ENCODE measurements at places on chromosomes 13 and 19.

DNA sequence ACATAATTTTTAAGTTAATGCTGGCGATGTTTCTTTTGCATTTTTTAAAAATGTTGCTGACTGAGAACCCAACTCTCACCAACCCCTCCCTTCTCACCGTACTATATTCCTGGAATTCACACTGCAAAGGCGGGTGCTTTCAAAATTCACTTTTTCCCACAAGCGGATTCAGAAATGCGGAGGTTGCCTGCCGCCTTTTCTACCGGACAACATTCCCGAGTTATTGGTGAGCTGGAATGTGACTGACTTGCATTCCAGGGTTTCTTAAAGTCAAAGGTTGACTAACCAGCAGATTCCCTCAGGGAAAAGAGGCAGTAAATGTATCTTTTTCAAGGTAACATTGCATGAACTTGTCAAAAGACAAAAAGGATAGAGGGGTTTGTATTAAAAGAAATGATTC, 113.3 kb downstream of the RAB20 start:
- DNase-seq = no peak

- no peak for DNase-seq
Measured at GRCh38 chr19:35519291-35519690, 5.8 kb upstream of the DMKN start.

- no peak for DNase-seq
Measured at GRCh38 chr19:33631609-33631973, 9.8 kb downstream of the CHST8 start.

- DNase-seq = no peak
Measured at GRCh38 chr19:2201473-2202148, 34.5 kb downstream of the PLEKHJ1 start.

DNA sequence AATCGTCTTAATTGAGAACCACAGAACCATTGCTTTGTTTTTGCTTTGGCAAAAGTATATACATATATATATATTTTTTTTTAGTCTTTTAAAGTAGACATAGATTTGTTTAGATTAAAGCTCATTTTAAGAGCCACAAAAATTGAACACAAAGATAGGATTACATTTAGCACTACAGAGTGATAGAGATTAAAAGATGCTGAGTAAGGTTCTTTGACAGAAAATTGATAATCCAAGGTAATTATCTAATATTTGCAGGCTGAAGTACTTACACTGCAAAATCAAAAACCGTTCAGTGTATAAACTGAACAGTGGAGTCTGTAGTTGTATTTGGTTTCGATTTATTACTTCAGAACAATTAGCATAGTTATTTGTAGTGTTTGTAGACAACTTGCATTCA, 24.5 kb upstream of the ZNF98 start:
- DNase-seq = no peak

DNA sequence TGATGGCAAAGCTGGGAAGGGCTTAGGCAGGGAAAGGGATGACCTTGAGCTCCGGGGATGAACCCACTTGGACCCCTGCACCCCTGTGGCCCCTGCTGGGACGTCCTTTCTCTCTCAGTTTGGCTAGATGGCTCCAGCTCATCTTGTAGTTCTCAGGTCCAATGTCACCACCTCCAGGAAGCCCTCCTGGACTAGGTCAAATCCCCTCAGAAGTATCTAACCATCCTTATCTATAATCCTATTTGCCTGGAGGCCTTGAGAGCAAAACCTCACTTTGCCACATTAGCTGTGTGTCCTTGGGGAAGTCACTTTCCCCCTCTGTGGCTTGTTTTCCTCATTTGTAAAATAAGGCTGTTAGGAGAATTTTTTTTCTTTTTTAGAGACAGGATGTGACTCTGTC, 42.7 kb upstream of the NFIC start:
- peak; percentile 16 for DNase-seq

- DNase-seq = no peak
Measured at GRCh38 chr13:73075546-73075945, 16.7 kb downstream of the KLF5 start.

GRCh38 chr19:33472226-33472625, 49.4 kb downstream of the PEPD start:
- DNase-seq = no peak

GRCh38 chr19:41226874-41227390, 7.9 kb downstream of the AXL start:
- DNase-seq = no peak

DNA sequence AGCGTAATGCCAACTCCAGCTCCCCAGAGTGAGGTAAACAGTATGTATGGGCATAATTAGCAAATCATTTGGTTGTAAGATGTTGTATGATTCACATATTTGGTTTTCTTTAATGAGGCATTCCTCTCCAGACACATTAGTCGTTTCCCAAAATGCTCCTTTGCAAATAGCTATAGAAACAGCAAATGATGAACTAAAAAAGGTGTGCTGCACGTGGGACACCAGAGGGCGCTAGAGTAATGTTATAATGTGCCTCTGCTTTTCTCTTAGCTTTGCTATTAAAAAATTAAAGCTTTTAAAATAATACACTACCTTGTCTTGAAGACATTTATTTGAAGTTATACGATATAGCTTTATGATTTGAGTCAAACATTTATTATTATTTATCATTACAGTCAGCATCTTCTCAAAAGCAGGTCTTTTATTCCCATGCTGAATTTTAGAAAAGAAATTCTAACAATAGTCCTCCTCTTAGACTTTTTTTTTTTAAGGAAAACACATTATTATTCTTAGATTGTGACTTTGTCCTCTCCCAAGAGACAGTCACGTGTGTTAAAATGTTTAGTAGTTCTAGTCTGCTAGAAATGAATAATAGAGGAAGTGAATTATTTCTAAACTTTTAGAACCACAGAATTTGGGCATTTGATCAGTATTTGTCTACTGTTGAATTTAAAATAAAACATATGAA, 121.6 kb upstream of the FRY start:
- no peak for DNase-seq

- peak; percentile 74 for DNase-seq
Measured at GRCh38 chr19:11453468-11454341, 18.3 kb downstream of the PRKCSH start.

- no peak for DNase-seq
Measured at GRCh38 chr13:71309905-71310304, 557.1 kb downstream of the DACH1 start.

- no peak for DNase-seq
Measured at GRCh38 chr19:54469496-54469934, 3.6 kb downstream of the CDC42EP5 start.

GRCh38 chr13:110538632-110539031, 22.9 kb downstream of the RAB20 start:
- no peak for DNase-seq

- DNase-seq = no peak
Measured at GRCh38 chr19:33260628-33261418, 35.2 kb upstream of the SLC7A10 start.

DNA sequence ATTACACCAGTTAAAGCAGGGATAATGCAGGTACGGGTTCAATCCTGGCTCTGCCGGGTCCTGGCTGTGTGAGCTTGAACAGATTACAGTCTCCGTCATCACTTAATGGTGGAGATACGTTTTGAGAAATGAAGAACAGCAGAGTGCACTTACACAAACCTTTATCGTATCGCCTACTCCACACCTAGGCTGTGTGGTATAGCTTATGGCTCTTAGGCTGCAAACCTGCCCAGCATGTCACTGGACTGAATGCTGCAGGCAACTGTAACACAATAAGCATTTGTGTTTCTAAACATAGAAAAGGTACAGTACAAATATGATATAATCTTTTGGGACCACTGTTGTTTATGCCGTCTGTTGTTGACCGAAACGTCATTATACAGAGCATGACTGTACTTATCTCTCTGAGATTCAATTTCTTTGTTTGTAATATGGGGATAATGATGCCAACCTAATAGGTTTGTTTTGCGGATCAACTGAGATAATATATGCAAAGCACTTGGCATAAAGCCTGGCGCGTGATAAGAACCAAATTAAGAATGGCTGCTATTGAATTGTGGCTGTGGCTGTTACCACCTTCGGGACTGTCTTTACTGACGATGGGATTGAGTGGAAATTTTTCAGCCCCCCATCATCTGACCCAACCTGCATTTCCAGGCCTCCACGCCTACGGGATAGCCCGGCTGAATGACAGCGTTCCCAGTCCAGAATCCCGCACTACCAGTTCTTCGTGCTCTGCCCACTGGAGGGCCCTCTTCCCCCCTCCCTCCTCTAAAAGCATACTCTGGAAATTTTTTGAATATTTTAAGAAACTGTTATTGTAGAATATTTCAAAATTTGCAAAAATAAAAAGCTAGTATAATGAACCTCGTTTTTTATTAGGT, 11.2 kb downstream of the KRTDAP start:
- DNase-seq = no peak

GRCh38 chr19:58394821-58395219, 636 bp upstream of the RNF225 start:
- no peak for DNase-seq

- no peak for DNase-seq
Measured at GRCh38 chr19:30423481-30423880, 51.3 kb downstream of the ZNF536 start.

- DNase-seq = no peak
Measured at GRCh38 chr19:31519908-31520307, 170.7 kb upstream of the TSHZ3 start.

DNA sequence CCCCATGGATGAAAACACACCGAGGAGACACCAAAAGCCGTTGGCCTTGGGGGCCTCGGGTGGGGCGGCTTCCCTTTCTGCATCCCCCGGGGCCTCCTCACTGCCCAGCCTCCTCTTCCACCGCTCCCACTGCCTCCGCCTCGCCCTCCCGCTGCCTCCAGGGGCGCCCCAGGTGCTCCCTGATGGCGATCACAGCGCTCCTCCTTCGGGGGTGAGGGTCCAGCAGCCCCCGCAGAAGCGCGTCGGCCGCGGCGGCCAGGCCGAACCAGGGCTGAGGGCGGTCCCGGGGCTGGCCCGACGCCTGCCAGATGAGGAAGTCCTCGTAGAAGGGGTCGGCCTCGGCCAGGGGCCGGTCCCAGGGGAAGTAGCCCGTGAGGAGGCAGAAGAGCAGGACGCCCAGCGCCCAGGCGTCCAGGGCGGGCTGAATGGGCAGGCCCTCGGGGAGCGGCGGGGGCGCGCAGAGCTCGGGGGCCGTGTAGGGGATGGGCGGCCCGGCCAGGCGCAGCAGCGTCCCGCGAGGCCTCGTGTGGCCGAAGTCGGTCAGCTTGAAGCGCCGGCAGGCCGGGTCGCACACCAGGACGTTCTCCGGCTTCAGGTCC, 7.2 kb downstream of the SBK2 start:
- no peak for DNase-seq

- no peak for DNase-seq
Measured at GRCh38 chr13:98751861-98752466, 508 bp downstream of the SLC15A1 start.

- no peak for DNase-seq
Measured at GRCh38 chr19:30802424-30803013, 430.3 kb downstream of the ZNF536 start.

- DNase-seq = no peak
Measured at GRCh38 chr13:74258961-74259360, 124.8 kb upstream of the KLF12 start.

GRCh38 chr19:6999933-7000332, 21.3 kb downstream of the MBD3L2B start:
- no peak for DNase-seq

DNA sequence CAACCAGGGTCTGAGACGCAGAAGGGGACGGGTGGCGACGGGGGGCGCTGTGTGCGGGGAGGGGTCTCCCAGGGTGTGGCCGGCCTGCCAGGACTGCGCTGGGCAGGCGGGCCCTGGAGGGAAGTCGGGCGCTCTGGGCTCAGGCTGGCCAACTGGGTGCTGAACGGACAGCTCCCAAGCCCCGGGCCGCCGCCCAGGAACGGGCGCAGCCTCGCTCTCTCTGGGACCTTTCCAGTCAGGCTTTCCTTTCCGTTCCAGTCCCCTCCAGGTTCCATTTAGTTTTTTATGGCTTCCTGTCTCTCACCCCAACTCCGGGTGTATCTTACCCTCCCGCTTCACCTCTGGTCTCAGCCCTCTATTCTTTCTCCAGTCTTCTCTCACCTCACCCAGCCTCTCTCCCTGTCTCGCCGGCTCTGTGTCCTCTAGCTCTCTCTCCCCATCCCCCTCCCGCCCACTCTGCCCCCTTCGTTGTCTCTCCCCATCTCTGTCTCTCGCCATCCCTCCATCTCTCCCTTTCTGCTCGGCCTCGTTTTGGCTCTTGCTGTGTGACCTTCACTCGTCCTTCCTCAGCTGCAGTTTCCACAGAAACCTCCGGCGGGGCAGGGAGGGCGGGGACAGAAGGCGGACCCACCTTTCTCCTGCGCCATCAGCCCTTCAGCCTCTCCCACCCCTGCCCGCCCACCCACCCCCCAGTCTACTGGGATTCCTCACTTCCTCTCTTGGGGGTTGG, 3.3 kb upstream of the ATP1A3 start:
- DNase-seq = peak; percentile 63

DNA sequence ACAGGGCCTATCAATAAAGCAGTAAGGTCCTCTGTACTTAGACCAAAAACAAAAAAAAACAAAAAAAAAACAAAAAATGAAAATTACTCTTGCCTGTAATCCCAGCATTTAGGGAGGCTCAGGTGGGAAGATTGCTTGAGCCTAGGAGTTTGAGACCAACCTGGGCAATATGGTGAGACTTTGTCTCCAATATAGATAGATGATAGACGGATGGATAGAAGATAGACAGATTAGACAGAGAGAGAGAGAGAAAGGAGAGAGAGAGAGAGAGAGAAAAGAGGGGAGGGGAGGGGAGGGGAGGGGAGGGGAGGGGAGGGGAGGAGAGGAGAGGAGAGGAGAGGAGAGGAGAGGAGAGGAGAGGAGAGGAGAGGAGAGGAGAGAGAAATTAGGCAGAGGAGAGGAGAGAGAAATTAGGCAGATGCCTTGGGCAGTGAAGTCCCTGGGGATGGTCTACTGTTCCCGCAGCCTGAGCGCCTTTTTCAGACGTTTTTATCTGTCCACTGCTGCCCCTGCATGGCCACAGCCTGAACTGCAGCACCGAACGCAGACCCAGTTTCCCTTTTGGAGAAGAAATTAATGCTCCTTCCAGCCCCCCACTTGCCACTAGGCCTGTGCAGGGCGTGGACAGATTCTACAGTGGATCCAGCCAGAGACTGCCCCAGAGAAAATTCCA, 9.8 kb upstream of the ZNF627 start:
- peak; percentile 64 for DNase-seq

- DNase-seq = no peak
Measured at GRCh38 chr13:109874484-109875454, 88.4 kb upstream of the IRS2 start.

GRCh38 chr13:97359181-97360057, 74.5 kb upstream of the RAP2A start:
- no peak for DNase-seq

DNA sequence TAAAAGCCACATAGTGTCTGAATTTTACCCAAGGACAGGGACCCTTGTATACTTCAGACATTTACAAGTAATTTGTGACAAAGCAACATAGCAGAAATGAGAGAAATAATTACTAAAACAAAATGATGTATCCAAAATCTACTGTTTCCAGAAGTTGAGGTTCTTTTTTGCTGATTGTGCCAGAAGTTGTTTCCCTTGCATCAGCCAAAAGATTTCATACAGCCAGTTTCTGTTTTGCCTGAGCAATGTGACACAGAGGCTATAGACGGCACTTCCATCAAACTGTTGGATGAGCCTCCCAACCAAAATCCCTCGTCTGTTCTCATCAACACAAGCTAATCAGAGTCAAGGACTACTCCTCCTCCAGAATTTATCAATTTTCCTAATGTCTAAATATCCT, 913.2 kb upstream of the GPC6 start:
- DNase-seq = no peak

- no peak for DNase-seq
Measured at GRCh38 chr19:49564616-49565045, 15.7 kb downstream of the NOSIP start.

All from GM12892 (cell line).